RPMI8226 (cell line): ENCODE measurements at places on chromosomes 1 and 21.
A peak's percentile ranks its signal among the peaks of the same experiment; 100 is the strongest.

DNA sequence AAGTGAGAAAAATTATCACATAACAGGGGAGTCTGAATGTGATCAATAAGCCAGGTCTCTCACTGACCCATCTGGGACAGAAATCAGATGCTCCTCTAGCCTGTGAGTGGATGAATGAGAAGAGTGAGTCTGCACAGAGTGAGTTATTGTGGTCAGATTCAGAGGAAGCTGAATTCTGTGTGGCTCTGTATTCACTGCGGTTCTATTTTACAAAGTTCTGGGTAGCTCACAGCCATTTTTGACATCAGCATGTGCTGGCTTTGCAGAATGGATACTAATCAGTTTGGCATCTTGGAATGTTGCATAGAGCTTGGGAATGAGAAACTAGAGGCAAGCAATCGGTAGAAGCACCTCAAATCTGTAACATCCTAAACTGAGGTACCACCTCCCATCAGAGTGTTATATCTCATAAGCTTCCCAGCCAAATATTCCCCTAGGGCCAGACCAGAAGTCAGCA lies 3.8 kb downstream of the COLGALT2 start:
- no peak for DNase-seq

DNA sequence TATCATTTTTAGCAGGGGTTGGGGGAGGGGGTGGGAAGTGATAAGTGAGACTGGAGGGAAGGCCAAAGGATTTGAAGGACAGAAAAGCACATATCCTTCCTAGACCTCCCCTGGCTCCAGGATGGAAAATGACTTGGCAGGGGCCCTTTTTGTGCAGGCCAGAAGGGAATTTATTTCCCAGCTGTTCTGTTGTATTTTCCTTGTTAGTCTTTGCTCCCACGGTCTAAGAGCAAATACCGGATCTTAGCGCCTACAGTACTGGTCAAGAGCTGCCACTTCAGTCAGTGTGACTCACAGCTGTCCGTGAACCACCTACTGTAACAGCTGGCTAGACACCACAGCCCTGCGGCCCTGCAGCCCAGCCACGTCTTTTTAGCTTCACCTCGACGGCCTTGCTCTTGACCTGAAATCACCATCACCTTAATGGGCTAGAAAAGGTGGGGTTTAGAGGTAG lies 51.0 kb upstream of the ERRFI1 start:
- peak; percentile 40 for DNase-seq

DNA sequence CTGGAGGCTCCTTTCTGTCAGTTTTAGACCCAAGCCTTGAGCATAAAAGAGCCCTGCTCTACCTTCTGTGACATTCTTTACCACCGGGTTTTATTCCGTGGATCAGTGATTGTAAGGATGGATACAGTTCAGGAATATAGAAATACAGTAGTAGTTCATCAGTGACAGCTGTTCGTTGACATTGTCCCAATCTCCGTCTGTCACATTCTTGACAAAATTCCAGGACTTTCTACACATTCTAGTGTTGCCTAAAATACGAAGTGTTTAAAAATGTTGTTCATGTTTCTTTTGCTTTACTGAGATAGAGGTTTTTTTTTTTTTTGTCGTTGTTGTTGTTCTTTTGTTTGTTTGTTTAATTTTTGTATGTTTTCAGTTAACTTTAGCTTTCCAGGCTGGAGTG lies 29.9 kb downstream of the MAP10 start:
- no peak for DNase-seq

DNA sequence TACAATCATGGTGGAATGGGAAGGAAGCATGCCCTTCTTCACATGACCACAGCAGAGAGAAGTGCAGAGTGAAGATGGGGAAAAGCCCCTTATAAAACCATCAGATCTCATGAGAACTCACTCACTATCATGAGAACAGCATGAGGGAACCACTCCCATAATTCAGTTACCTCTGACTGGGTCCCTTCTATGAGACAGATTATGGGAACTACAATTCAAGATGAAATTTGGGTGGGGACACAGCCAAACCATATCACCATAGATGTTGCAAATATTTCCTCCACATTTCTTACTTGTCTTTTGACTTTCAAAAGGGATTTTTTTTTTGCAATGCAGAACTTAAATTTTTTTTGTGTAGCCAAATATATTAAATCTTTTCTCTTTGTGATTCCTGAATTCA lies 14.8 kb downstream of the SH3BGR start:
- no peak for DNase-seq

- no peak for DNase-seq
Measured at GRCh38 chr21:36274128-36274527, 45.9 kb upstream of the MORC3 start.

DNA sequence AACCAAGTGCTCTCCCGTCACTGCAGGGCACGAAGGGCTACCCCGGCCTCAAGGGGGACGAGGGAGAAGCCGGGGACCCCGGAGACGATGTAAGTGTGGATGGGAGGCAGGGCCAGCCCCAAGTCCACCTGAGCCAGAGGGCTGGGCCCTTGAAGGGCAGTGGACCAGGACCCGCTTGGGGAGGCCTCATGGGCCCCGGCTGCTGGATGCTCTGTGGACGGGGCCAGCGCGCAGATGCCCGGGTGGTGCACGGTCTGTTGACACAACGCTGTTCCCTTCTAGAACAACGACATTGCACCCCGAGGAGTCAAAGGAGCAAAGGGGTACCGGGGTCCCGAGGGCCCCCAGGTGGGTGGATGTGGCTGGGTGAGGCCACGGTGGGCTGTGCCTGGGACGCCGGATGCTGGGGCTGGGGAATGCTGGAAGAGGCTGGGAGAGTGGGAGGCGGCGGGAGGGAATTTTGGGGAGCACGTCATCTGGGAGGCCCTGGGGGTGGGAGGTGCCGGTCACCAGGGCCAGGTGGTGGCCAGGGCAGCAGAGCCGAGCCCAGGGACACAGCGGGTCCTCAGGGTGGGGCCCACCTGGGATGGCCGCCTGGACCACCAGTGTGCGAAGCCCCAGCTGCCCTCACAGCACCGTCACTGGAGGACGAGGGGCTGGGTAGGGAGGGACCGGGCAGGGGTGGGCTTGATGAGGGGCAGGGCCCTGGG lies 17.5 kb downstream of the COL6A1 start:
- DNase-seq = no peak

GRCh38 chr1:119535381-119535780 lies 28.4 kb downstream of the HSD3B1 start:
- DNase-seq = no peak

DNA sequence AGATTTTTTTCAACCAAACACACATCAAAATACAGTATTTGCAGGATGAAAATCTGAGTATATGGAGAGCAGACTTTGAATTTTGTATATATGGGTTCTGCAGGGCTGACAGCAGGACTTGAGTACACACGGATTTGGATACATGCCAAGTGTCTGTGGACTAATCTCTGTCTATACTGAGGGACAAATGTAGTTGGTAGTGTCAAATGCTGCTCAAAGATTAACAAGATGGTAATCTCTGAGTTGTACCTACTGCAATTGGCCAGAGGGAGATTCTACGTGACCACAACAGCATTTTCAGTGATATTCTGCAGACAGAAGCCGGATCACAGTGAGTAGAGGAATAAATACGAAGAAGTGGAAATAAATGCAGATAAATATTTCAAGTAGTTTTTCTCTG lies 43.4 kb downstream of the SHCBP1L start:
- DNase-seq = peak; percentile 36
